ENCODE measurements at places on chromosomes 3 and 15.

- DNase-seq: no peak
Measured at GRCh38 chr15:36858423-36858822, 241.9 kb downstream of the MEIS2 start.

DNA sequence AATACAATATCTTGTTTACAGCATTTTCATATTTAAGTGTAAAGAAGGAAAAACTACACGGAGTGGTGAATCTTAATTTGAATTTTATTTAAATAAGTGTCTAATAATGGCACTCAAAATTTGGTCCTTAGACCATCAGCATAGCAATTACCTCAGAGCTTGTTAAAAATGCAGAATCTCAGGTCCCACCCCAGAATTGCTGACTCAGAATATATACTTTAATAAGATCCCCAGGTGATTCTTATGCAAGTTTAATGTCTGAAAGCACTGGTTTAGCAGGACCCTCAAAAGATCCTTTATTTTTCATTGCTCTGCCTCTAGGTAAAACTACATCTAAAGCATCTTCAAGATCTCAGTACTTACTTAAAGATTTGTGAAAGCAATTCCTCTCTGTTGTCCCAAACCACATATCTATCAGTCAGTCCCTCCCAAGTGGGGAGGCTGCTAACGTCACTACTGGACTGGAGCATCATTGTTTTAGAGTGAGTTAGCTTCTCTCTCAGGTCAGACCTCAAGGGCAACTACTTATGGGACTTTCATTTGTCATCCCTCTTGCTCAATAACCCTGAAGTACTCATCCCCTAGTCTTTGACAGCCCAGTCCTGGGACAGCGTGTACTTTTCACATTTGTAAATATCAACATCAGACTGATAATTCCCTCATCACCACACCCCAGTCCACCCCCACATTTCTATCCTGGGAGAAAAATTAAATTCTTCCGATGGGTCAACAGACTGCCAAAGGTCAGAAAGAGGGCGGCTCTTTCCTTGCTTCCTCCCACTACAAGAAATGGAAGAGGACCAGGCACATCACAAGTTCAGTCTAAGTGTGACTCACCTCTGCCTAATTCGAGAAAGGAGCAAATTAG, 76.7 kb downstream of the CBLB start:
- DNase-seq: peak; percentile 90

DNA sequence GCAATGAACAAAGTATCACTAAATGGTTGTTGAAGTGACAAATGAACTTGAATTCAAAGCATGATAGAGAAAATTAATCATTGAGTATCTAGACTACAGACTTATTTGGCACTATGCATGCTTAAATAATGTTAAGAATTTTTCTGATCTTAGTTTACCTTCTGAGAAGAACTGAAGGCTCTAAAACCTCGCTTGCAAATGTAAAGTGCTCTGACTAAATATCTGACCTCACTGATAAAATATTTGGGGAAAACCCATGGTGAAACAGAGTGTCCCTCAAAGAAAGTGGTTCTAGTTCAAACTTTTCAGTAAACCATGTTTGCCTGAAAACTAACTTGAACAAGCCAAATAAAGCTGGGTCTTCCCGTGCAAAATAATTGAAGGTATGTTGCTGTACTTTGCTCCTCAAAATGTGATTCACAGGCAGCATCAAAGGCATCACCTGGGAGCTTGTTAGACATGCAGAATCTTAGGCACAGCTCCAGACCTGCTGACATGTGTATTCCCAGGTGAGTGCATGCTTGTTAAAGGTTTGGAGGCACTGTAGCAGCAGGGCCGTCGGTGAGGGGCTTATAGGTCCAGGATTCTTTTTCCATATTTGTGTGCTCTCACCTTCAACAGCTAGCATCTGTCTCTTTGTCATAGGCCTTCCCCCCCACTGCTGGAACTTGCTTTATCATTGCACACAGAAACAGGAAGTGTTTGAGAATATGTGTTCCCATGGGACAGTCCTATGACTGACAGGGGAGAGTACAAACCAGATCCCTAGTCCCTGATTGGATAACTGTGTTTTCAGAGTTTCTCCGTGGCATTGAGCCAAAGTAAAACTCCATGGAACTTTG, 524.2 kb upstream of the LMCD1 start:
- no peak for DNase-seq

DNA sequence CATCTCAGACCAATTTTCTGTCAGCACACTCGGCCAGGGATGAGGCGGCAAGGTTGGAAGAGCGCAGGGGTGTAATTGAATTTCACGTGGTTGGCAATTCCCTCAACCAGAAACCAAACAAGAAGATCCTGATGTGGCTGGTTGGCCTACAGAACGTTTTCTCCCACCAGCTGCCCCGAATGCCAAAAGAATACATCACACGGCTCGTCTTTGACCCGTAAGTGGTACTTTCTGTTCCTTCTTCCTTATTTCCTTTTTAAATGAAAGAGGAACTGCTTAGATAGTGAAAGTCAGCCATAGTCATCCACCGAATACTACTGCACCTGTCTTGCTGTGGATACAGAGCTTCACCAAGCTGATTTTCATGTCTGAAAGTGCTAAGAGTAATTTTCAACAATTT, 60.1 kb downstream of the SGO1 start:
- no peak for DNase-seq

DNA sequence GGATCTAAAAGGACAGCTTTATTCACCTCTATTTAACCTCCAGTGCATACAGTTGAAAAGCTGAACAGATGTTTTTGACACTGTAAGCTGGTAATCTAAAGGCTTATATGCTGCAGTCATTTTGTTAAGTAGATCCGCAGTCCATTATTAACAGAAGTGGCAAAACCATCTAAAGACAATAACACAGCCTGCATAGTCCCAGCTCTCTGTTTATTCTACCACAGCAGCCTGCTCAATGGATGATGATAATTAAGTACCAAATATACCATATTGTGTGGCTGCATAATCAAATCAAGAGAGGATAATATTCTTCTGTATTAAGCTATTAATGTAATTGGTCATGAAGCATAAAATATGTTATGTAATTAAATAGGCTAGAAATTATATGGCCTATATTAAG, 207.1 kb downstream of the MEIS2 start:
- no peak for DNase-seq

GRCh38 chr3:102481050-102481449, 46.2 kb downstream of the ZPLD1 start:
- DNase-seq: no peak

GRCh38 chr15:55183679-55184078, 13.1 kb downstream of the RSL24D1 start:
- DNase-seq: no peak

DNA sequence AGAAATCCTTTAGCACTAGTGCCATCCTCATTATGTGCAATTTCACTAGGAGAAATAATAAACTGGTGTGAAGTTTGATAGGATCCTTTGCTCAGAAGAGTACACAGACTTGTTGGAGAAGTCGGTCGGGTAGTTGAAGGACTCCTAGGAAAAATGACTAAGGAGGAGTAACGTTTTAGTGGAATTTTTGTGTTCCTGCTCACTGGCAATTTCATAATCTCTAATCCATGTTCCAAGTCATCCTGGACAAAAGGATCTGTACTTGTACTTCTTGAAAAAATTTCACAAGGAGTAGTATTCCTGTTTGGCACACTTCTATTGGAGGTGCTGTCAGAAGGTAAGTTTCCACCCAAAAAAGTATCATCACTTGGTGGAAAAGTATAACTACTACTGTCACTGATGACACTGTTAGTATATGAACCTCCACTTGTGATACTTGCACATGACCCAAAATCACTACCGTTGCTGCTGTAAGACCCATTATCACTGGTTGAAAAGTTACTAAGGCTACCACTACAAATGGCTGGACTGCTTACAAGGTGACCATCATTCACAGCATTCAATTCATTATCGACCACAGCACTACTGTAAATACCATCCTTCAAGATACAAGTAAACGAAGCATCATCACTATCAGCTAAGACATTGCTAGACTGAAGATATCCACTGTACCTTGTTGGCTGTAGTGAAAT, 77.4 kb downstream of the NEDD4 start:
- no peak for DNase-seq

- no peak for DNase-seq
Measured at GRCh38 chr3:159792070-159792469, 196.6 kb upstream of the IL12A start.

GRCh38 chr3:38148311-38148882, 9.9 kb downstream of the MYD88 start:
- DNase-seq: no peak

DNA sequence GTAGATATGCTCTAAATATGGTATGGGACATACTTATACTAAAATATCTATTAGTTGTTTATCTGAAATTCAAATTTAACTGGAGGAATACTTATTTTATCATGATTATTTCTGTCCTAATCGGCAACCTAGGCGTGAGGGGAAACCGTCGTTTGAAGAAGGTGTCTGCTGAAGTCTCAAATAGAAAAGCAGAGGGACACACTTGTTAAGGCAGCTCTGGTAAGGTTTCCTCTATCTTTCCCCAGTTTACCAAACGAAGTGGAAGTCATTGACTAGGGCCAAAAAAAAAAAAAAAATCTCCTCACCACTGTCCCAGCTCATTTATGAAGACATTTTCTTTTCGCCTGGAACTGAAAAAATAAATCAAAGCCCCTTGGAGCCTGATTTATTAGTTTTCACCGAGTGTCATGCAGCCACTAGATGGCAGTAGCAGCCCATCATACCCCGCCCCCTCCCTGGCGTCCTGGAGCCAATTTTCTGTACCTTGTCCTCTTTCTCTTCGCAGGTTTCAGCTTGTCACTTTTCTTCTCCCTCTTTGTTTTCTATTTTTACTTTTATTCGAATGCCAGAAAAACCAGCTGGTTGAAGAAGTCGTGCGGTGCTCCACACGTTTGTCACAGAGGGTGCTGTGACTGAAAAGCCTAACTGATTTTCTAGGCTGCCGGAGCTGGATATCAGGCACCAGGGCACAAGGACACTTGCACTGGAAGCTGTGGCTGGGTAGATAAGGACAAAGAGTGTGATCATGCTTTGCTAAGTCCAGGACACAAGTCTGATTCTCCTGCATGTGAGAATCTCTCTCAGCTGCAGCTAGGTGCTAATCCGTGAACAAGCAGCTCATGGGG, 238.7 kb downstream of the ZPLD1 start:
- DNase-seq: peak; percentile 88

GRCh38 chr3:78993375-78993774, 774.4 kb downstream of the ROBO1 start:
- DNase-seq: no peak

DNA sequence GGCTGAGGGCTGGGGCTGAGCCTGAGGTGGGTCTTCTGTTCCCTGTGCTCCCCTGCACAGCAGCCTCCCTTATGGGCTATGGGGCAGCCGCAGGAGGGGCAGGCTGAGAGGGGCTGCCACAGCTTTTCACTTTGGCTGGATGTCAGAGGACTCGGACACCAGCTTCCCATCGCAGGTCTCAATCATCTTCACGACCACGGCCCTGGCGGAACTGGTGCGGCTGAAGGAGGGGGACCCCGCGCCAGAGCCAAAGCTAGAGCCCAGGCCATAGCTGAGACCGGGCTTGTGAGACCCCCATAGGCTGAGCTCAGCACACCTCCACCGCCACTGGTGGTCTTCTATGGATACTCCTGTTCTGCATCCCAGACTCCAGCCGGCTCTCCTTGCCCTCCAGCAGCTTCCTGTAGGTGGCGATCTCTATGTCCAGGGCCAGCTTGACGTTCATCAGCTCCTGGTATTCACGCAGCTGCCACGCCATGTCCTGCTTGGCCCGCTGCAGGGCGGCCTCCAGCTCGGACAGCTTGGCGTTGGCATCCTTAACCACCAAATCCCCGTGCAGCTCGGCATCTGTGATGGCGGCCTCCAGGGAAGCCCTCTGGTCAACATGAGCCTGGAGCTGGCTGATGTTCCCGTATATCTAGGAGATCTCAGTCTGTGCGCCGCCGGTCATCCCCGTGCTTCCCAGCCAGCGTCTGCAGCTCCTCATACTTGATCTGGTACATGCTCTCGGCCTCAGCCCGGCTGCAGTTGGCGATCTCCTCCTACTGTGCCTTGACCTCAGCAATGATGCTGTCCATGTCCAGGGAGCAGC, 181.7 kb upstream of the SYNPR start:
- DNase-seq: no peak

GRCh38 chr3:108127301-108127988, 36.6 kb upstream of the CD47 start:
- no peak for DNase-seq

- no peak for DNase-seq
Measured at GRCh38 chr3:128623762-128624176, 26.8 kb downstream of the RPN1 start.

GRCh38 chr15:40229316-40229715, 9.5 kb upstream of the PAK6 start:
- no peak for DNase-seq

DNA sequence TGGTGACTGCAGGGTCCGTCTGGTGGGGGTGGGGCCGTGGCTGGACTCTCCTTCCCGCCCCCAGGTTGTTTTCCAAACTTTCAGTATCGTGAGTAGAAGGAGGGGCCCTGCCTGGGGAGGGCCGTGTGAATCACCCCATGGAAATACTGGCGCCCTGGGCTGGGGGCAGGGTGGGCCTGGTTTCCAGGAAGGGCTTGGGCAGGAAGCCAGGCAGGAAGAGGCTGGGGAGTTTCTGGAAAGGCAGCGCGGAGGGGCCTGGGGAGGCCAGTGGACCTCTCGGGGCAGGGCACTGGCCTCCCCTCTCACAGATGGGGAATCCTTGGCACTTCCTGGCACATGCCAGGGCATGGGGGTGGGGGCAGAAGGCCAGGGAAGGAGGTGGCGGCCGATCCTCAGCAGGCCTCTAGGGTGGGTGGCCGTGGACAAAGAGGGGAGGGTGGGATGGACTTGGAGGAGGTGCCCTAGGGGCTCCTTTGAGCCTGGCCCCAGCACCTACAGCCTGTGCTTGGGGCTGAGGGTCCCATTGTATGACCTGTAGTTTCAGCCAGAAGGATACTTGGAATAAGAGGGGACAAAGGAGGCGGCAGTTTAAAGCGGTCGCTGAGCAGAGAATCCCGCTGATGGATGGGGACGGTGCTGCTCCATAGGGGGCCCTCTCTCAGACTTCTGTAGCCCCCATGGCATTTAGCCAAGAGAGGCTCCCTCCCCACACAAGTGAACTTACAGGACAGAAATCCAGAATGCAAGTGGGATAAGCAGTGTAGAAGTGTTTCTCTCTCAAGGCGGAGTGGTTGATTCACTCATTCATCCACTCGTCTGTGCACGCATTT, 56.5 kb upstream of the GATA2 start:
- no peak for DNase-seq

- DNase-seq: no peak
Measured at GRCh38 chr3:116809208-116809607, 99.6 kb downstream of the TUSC7 start.

- no peak for DNase-seq
Measured at GRCh38 chr3:122957707-122958689, 69.6 kb downstream of the SEMA5B start.

GRCh38 chr3:184320104-184320445, 5.7 kb downstream of the EIF4G1 start:
- DNase-seq: peak; percentile 99

Data from lower leg skin (tissue), 4 donors.